ENCODE measurements at places on chromosomes 2 and 18.

DNA sequence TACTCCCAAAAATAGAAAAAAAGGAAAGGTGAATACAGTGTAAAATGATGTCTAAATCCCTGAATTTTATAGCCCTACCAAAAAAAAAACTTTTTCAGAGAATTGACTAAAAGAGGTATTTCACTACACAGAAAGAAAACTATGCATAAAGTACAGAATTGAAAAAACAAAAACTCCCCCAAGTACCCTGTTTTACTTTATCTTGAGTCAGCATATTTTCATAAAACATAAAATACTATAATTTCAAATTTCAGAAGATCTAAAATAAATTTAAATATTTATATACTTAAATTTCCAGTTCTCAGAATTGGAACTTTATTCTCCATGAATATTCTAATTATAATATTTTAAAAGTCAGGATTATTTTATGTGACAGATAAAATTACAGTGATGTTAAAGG, 10.1 kb downstream of the NCKAP1 start:
- no peak for DNase-seq

DNA sequence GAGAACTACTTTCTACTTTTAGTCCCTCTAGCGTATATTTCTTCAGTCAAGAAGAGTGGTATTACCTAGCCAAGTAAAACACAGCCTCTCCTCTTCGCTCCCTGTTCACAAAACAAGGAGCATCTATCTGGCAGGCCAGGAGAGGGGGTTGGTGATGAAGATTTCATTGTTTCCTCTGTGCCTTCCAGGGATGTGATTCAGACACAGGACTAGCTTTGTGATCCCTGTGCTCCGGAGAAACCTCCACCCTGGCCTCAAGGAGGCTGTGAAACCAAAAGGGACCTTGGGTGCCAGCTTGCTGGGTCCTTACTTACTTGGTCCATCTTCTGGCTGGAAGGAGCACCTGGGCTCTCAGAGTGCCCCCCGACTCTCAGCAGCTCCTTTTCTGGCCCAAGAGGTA, 5.7 kb downstream of the RHOB start:
- DNase-seq = no peak

DNA sequence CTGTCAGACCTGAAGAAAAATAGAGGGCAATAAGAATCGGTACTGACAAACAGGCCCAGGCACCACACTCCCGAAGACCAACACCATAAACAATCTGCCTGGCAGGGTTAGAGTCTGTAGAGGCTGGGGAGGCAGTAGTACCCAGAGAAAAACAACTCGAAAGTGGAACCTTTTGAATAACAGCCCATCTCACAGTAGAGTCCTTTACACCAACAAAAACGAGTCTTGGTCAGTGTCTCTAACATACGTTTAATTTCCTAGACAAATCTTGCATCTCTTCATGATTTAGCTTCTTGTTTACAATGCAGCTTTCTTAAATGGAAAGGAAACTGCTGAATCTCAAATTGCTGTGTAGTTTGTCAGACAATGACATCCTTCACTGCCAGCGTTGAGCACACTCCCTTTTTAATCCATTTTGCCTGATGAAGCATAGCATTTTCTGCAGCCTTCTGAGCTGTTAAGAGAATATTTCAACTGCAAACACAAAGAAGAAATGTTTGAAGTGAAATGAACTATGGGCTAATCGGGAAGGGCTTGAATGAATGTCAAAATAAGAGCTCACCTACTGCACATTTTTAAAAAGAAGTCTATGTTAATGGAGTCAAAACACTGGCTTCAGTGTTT, 73.1 kb upstream of the DSG1 start:
- DNase-seq = no peak

DNA sequence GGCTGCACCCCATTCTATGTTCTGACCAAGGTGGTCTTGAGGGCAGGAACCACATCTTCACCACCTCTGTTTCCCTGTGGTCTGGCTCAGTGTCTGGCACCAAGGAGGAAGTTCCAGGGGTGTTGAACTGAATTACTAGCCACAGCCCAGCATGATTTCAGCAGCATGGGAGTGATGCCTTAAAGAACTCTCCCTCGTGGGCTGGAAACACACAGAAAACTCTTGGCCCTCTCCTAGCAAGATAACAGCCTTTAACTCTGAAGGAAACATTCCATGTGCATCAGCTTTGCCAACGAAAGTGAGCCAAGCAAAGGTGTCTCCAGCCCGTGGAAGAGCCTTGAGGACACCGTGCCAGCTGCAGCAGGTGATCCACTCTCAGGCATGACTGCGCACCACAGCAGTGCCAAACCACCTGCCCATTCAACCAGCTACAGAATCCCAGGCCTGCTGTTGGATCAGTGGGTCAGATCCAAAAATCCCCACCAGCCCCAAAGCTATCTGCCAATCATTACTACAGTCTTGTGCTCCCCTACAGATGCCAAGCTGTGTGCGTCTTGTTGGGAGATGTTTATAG, 124.8 kb downstream of the TTC32 start:
- no peak for DNase-seq

GRCh38 chr18:77151033-77151771, 18.6 kb upstream of the MBP start:
- no peak for DNase-seq
